ENCODE measurements at places on chromosomes 11 and 22. TPM values are rescaled to one million over a fixed set of nuclear protein-coding genes. Genes with fewer than 3 reads are reported as not detected.

The OR10AG1 gene
- total RNA-seq, result not detected

The RGL4 gene
- not detected for total RNA-seq

The SMIM38 gene
- total RNA-seq, result not detected

The STK33 gene
- total RNA-seq, result 23.0 TPM

The MRGPRF gene
- 10.8 TPM for total RNA-seq

The CPT1B gene
- total RNA-seq, result 184 TPM

The OR10A2 gene
- total RNA-seq, result not detected

The F2 gene
- total RNA-seq, result not detected

The MYO7A gene
- 5.0 TPM for total RNA-seq

The LGR4 gene
- 40.6 TPM for total RNA-seq

GRCh38 chr11:92789761-92790160, 179.7 kb upstream of the MTNR1B start:
- DNase-seq, result no peak

DNA sequence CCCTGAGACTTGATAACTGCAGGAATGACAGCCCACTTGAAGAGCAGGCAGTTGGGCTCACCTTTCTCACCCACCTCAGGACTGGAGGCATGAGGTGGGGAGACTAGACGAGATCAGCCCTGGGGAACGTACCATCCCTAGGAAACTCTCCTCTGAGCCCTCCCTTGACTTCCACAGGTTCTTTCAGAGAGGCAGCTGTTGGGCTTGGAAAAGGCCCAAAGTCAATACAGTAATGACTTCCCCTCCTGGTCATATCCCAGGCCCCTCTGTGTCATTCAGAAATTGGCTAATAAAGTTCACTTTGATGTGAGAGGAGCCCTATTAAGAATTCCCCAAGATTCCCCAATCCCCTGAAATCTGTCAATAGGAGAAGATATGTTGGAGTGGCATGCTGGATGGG, 5.8 kb upstream of the NECTIN1 start:
- DNase-seq, result no peak

DNA sequence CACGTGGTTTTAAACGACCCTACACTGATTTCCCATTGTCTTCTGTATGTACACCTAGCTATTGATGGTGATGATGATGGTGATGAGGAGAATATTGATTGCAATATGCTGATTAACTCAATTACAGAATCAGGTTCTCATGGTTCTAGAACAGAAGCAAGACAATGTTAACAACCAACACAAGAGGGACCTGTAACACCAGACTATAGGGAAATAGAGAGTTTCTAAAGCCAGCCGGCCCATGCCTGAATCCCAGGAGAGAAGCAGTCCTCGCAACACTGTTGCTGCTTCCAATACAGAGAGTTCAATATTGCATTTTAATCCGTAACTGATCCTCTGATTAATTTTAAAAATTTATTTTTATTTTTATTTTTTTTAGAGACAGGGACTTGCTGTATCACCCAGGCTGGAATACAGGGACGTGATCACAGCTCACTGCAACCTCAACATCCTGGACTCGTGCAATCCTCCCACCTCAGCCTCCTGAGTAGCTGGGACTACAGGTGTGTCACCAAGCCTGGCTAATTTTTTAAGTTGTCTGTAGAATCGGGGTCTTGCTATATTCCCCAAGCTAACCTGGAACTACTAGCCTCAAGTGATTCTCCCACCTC, 22.2 kb upstream of the UBASH3B start:
- DNase-seq, result no peak

DNA sequence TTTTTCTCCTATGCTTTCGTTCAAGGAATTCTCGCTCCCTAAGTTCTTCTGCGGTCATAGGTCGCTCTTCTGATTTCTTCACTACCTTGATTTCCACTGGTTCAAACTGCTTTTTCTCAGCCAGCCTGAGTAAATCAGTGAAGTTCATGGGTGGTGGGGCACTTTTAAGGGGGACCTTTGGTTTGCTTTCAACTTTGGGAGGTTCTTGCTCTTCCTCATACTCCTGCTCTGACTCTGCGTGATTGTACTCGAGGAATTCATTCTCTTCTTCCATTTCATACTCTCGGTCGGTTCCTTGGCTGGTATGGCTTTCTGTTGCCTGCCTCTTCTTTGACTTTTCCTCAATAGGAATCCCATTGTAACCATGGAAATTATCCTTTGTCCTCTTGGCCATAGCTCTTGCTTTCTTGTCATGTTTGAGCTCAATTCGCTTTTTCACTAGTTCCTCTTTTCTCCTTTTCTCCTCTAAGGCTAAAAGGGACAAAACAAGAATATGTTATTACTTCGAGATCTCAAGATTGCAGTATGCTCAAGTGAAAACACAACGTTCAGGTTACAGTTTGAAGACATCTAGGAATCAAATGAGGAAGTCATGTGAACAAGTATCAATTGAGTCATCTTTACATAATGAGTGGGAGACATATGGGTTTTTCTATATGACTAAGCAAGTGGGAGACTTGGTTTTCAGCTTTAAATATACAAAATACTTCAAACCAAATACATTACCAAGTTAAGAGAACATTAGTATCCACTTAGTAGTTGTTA, 16.2 kb downstream of the MISFA start:
- DNase-seq, result no peak

GRCh38 chr22:26883393-26883792, 226.0 kb downstream of the MIAT start:
- DNase-seq, result no peak

DNA sequence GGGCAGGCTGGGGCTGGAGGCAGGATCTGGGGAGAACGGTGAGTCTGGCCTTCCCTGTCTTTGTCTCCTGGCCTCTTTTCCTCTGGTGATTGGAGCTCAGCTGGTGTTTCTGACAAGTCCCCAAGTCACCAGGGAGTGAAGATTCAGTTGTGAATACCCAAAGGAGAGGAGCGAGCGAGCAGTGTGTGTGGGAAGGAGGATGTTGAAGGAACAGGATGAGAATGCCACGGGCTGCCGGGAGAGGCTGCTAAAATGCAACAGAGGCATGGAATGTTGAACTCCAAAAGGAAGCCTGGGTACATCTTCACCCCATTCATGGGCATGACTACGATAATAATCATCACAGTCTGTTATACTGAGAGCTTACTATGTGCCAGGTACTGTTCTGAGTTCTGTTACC, 163.3 kb downstream of the CEP164 start:
- DNase-seq, result no peak

DNA sequence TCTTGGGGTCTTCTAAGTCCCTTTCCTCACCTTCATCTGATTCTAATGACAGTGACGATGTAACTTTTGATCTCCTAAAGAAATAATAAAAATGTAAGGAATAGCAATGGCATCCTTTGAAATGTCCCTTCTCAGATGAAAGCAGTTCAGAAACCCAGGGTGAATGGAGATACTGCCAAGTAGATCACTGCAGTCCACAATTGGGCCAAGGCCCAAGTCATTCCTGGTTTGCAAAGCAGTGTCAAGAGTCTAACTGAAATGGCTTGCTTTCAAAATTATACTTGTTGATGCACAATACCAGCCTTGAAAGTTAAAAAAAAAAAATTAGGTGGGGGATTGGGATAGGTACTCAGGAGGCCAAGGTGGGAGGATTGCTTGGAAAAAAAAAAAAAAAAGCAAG, 20.4 kb downstream of the ASCC2 start:
- DNase-seq, result no peak

GRCh38 chr11:8234425-8234821, 29.3 kb downstream of the LMO1 start:
- no peak for DNase-seq

DNA sequence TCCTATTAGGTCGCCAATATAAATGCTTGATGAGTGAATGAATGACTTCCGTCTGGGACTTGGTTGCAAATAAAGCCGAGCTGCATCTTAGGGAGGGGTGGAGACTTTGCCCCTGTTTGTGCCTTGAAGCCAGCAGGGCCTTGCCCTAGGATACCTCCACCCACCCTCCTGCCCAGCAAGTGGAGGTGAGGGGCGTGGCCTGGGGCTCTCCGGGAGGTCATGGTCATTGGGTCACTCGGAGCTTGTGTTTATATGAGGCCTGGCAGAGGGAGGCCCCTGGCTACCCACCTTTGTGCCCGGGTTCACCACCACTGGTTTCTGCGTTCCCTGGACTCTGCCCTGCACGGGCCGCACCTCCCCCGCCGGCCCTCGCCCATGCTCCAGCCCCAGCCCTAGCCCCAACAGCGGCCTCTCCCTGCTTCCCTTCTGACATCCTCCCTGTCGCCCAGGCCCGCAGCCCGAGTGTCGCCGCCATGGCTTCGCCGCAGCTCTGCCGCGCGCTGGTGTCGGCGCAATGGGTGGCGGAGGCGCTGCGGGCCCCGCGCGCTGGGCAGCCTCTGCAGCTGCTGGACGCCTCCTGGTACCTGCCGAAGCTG, 4.3 kb downstream of the MPST start:
- no peak for DNase-seq

- no peak for DNase-seq
Measured at GRCh38 chr11:39249566-39250365, 2209.7 kb downstream of the LRRC4C start.

GRCh38 chr11:107741044-107741823, 29.4 kb upstream of the SLN start:
- no peak for DNase-seq

GRCh38 chr11:130330101-130330684, 15.5 kb upstream of the ZBTB44 start:
- DNase-seq, result no peak

DNA sequence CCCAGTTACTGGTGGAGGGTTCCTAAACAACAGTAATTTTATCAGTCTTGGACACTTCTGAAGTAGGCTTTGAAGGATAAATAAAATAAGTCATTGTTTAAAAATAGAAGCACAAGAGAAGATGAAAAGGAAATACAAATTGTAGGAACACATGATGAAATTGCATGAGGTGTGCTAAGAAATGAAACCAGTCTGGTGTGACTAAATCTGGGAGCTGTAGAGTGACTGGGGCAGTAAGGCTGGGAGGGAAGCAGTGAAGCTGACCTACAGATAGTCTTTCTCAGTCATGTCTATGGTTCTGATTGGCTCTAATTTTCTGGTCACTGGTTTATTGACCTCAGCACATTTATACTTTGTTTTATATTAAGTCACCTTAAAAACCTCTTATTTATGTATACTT, 139.1 kb downstream of the SLC17A6 start:
- DNase-seq, result no peak

GRCh38 chr11:9905960-9906791, 242.3 kb downstream of the SWAP70 start:
- DNase-seq, result no peak

- DNase-seq, result no peak
Measured at GRCh38 chr22:24077416-24077815, 66.3 kb downstream of the CABIN1 start.

GRCh38 chr11:75560644-75561043, 1.4 kb upstream of the SERPINH1 start:
- no peak for DNase-seq

DNA sequence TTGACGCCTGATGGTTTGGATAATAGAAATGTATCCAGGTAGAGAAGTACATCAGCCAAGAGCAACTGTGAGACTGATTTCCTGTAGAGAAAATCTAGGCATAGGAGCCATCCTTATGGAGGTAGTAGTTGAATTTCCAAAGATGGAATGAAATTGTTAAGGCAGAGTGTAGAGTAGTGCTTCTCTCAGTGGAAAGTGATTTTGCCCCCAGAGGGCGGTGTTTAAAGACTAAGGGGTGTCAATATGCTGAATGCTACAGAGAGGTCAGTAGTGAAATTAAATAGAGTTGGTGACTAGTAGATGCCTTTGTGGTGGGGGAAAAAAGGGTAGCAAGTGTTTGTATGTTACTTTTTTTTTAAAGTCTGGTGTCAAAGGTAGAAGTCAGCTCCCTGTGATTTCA, 54.5 kb downstream of the TRIM44 start:
- no peak for DNase-seq

DNA sequence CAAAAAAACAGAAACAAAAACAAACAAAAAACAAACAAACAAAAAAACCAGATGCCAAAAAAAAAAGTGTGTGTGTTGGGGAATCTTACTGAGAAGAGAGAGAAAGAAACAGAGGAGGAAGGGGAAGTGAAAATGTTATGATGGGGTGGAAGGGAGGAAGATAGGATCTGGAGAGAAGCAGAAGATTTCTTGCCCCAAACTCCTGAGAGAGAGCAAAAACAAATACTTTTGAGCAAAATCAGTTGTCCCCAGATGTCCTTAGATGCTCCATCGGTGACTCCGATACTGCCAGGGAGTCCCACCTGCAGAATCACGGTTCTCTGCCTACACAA, 19.9 kb upstream of the GRAMD1B start:
- no peak for DNase-seq

DNA sequence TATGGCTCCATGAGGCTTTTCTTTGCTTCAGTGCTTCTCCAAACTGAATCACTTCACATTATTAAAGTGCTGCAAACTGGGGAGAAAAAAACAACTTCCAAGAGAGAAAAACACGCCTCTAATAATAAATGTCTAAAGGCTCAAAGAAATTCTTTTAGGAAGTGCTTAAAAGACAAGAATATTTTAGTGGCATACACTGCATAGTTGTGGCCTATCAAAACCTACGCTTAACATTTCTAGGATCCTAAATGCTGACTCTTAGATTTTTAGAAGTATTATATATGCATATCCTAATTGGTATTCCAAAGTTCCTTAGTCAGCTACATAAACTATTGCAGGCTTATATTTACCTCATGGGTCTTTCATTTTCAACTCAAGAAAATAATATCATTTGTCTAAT, 879.0 kb upstream of the CCDC90B start:
- DNase-seq, result no peak

DNA sequence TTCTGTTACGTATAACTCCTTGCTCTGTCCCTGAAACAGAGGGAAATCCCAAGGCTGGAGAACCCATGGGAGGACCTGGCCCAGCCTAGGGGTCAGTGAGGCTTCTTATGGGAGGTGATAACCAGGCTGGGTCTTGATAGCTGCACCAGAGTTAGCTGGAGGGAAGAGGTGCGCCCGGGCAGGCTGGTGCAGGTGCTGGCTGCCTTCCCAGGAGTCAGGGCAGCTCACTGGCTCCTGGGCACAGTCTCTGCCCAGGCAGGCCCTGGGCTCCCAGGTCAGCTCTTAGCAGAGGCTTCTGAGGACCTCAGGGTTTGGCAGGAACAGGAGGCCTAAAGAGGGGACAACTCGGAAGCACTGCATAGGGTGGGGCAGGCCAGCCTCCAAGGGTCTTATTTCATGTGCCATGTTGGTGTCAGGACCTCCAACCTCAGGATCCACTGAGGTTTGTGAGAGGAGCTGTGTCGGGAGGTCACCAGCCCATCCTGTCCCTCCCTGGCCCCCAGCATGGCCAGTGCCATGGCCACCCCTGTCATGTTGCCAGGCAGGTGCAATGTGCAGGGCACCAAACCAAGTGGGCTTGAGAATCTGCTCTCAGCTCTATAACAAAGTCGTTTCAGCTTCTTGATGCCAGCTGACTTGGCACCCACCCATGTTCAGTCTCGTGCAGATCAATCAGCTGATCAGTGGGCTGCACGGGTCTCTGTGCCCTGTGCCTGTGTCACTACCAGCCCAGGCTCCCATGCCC, 20.5 kb upstream of the CELSR1 start:
- DNase-seq, result no peak

GRCh38 chr11:40290171-40290631, 1169.3 kb downstream of the LRRC4C start:
- no peak for DNase-seq

- DNase-seq, result no peak
Measured at GRCh38 chr22:28521451-28521850, 158.2 kb downstream of the TTC28 start.

Measured in right atrium auricular region (tissue), 2 donors.